ENCODE measurements at places on chromosomes 12 and 14. TPM values are rescaled to one million over a fixed set of nuclear protein-coding genes. Genes with fewer than 3 reads are reported as not detected.

GRCh38 chr12:50784501-50784900 is 20.6 kb downstream of the ATF1 start:
- DNase-seq = no peak

KLHDC1 gene
- 2.4 TPM for total RNA-seq

DNA sequence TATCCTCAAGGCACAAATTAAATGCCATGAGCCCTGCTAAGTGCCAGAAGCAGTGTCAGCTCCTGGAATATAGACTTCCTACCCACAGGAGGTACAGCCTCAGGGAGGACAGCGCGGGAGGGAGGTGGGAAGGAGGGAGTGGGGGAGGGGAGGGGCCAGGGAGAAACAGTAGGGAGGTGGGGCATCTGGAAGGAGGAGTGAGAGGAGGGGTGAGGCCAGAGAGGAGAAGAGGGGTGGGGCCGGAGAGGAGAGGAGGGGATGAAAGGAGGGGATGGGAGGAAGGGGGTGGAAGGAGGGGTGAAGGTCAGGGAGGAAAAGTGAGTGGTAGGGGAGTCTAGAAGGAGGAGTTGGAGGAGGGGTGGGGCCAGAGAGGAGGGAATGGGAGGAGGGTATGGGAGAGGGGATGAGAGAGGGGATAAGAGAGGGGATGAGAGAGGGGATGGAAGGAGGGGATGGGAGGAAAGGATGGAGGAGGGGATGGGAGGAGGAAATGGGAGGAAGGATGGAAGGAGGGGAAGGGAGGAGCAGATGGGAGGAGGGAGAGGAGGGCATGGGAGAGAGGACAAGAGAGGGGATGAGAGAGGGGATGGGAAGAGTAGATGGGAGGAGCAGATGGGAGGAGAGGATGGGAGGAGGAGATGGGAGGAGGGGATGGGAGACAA is 9.2 kb upstream of the CCDC197 start:
- DNase-seq = no peak

MUCL1 gene
- total RNA-seq = not detected
